ENCODE measurements at places on chromosomes 6 and 20.

DNA sequence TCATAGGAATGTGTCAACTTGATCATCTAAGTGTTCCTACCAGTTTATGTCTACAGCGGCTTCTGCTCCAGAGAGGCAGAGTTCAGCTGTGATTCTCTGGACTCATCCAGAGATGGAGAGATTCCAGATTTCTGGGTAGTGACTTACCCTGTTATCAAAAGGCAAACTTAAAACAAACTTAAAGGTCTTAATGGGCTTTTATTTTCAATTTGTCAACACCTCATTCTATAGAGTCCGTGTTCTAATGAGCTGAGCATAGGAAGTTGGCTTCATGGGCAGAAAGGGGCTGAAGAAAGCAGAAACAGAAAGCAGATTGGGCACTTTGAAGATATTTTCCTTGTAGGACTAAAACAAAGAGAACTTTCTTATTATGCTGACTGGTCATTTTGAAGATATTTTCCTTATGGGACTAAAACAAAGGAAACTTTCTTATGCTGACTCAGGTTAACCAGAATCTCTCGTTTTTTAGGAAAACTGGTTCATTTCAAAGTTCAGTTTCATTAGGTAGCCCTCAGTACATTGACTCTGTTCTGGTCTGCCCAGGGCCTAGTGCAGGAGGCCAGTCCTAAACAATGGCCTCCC is 185.1 kb downstream of the CDH26 start:
- no peak for DNase-seq

- DNase-seq = no peak
Observed at GRCh38 chr6:113626475-113626874, 230.7 kb upstream of the MARCKS start.

DNA sequence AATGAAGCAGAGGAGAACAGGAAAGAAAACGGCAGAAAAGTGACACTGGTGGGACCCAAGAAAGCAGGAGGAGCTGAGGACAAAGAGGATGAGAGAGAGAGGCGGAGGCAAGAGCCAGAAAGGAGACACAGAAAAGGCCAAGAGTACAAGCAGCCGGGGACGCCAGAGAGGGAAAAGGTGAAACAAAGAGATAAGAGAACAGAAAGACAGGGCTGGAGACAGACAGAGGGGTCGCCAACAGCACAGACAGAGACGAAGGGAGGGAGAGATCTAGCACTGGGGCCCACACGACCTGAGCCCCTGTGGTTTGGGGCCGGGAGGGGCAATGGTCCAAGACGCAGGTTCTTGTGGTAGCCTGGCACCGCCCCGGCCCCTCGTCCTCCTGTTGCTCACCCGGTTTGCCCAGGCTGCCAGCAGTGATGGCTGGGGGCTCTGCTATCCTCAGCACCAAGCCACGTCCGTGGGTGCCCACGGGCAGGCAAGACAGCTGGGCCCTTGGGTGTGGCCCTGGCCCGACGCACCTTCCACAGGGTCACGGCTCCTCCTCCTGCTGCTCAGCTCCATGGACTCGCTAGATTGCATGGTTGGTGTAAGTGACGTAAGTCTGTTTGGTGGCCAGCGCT is 123.5 kb downstream of the GRM4 start:
- no peak for DNase-seq

DNA sequence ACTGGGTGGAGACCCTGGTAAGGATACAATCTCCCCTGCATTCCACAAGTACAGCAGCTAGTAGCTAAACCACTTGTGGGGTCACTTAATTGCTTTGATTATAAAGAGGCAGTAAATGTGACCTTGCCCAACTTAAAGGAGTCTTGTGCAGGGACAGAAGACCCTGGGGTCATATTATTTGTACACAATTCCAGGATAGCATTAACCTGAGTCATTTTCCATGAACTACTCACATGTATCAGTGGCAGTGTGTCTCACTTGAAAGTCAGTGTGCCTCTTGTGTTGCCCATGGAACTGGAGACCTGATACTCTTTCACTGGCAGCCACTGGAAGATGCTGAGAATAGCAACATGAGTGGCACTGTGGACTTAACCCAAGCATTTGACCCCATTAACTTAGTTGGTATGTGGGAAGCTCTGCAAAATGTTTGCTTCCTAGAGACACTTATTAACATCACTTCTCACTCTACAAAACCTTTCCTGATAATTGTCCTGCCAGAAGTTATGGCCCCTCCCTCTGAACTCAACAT is 28.9 kb downstream of the CLIC5 start:
- no peak for DNase-seq

- DNase-seq = peak; percentile 62
Observed at GRCh38 chr20:63847237-63848002, 13.9 kb upstream of the ABHD16B start.

DNA sequence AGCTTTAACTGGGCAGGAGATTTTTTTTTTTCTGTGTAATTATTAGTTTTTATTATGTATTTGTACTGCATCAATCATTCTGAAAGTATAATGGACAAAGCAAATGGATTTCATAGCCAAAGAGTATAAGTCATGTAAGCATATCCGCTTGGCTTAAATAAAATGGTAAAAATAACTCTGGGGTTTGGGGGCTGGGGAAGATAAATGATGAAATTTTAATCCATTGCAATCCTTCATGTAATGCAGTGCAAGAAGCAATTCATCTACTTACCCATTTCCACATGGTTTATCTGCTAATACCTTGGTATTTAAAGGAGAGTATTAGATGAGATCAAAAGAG is 781.4 kb downstream of the QKI start:
- no peak for DNase-seq

- DNase-seq = peak; percentile 72
Observed at GRCh38 chr6:149545258-149545753, 537 bp downstream of the PPIL4 start.

DNA sequence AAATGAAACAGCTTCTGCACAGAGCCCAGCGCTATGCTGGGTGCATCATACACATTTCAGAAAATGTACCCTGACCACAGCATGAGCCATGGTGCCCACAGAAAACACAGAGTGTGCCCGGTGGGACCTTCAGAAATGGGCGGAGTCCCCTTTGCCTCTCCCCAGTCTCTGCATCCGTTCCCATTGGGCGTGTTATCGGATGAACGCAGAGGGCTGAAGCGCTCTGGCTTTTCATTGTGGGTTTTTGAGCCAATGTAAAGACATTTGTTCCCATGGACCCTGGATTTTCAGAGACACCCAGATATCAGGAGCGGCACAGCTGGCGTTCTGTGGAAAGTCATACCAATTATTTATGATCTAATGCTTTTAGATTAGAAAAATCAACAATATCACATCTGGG is 99.8 kb downstream of the DACT2 start:
- DNase-seq = no peak
